ENCODE measurements at places on chromosomes 1 and 21. TPM values are rescaled to one million over a fixed set of nuclear protein-coding genes. Genes with fewer than 3 reads are reported as not detected.

GRCh38 chr1:46153732-46154131 is 21.2 kb upstream of the TSPAN1 start:
- no peak for DNase-seq

- peak; percentile 62 for DNase-seq
Measured at GRCh38 chr1:31712630-31713029, 8.8 kb upstream of the COL16A1 start.

DNA sequence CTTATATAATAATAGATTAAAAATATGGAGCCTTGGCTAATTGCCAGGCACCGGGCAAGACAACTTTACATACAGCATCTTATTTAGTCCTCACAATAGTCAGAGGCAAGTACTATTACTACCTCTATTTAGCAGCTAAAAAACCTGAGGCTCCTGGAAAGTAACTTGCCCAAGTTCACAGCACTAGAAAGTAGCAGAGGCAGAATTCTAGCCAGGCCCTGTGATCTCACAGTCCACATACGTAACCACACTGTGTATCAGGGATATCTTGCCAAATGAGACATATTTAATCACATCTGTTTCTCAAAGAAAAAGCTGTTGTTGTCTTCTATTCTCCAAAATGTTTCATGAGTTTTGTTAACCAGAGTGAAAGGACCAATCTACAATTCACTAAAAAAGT is 378.5 kb downstream of the PLPP3 start:
- no peak for DNase-seq

GRCh38 chr1:18234790-18235242 is 127.2 kb downstream of the IGSF21 start:
- peak; percentile 36 for DNase-seq

GRCh38 chr1:71068325-71069240 is 12.3 kb downstream of the ZRANB2 start:
- DNase-seq: peak; percentile 69

DNA sequence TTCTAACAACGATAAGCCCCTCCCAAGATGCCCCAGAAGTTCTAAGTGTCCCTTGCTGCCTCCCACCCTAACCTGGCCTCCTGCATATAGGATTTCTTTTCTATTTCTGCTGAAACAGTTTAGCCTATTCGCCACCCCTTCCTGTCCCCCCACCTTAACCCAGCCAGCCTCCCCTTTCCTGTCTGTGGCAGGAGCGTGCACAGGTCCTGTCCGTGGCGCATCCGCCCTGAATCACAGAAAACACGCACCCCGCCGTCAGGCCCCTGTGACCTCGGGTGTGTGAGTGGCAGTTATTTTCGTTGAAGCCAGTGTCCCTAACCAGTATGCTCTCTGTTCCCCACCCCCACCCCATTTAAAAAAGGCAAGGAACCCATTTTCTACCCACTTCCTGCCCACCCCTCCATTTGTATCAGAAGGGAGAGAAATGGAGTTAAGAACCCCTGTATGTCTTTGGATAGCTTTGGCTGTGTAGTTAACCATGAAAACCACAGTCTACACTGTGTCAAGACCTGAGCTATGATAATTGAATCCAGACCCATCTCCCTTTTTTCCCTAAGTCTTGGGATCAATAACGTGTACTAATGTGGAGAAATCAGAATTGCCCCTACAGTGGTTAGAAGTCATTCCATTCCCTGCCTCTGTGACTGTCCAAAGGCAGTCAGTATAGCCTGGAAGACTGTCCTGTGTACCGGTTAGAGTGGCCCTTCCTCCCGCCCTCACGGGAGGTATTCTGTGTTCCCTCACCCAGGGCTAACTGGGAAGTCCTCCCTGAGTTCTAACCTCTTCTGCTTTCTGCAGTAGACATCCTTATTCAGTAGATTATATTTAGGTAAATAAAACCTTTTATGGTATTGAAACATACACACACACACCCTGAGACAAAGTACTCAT is 1.8 kb downstream of the PLEKHO1 start:
- peak; percentile 21 for DNase-seq

DNA sequence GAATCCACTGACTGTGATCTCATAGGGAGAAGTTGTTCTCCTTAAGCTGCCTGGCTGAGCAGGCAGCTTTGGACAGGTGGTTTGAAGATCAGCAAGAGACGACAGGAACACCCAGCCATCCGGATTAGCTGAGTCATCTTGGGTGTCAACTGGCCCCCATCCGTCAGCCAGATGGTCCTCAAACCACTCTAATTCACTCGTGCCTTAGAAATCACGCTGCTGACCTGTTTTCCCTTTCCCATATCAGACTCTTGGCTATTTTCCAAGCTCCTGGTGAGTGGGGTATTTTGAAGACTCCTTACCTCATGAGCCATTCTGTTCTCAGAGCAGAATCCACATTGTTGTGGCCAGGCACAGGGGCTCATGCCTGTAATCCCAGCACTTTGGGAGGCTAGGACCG is 149.1 kb upstream of the L1TD1 start:
- no peak for DNase-seq

DNA sequence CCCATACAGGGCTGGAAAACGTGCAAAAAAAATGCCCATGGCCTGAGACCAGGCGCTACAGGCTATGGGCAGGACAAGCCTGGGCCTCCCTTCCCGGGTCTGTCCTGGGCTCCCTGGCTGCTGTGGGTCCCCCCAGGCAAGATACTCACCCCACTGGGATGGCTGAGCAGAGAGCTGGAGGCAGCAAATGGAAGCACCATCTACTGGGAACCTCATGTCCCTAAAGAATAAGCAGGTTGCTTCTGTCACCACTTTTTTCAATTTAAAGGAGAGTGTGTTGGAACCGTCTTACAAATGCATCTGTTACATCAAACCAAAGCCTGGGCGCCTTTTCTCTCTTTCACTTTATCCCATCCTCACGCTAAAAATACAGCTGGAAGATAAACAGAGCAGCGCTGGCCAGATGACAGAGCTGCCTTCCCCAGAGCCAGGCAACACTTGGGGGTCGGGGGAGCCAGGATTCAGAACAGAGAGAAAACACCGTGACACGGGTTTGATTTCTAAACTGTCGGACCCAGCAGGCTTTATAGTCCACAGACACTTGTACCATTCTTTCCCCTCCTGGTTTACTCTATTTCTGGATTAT is 262.1 kb upstream of the VAMP3 start:
- DNase-seq: peak; percentile 23

DNA sequence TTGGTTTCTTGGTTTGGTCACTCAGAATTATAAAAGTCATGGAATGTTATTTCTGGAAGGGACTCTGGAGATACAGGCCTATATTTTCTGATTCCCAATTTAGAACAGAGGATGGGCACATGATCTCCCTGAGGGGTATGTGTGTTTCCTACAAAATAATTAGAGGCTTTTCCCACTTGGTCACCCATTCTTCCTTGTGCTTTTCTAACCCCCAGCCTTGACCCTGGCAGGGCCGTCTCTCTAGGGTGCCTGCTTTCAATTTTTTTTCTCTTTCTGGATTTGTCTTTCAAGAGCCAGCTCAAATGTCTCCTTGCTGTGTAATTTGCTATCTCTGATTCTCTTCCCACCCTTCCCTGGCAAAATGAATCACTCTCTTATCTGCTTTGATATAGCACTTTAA is 131.9 kb downstream of the HLX start:
- no peak for DNase-seq

- no peak for DNase-seq
Measured at GRCh38 chr1:86778569-86779239, 74.3 kb downstream of the SH3GLB1 start.

Gene LINGO4
- polyA plus RNA-seq: not detected

Gene DYNLT5
- 0.39 TPM for polyA plus RNA-seq

Gene CELA2B
- not detected for polyA plus RNA-seq

Gene C1QC
- polyA plus RNA-seq: 181 TPM

Gene SPRR3
- polyA plus RNA-seq: 10.3 TPM

Gene FCRL2
- polyA plus RNA-seq: not detected

Gene FALEC
- polyA plus RNA-seq: 0.24 TPM

Gene CHRNB2
- polyA plus RNA-seq: 0.75 TPM
